SJCRH30 (cell line): ENCODE measurements at places on chromosomes 12 and 14. TPM values are rescaled to one million over a fixed set of nuclear protein-coding genes. Genes with fewer than 3 reads are reported as not detected.

Gene TAS2R31
- 1.5 and 2.7 TPM in 2 replicates for total RNA-seq

- no peak for DNase-seq
Observed at GRCh38 chr14:80762641-80763228, 178.8 kb downstream of the CEP128 start.

DNA sequence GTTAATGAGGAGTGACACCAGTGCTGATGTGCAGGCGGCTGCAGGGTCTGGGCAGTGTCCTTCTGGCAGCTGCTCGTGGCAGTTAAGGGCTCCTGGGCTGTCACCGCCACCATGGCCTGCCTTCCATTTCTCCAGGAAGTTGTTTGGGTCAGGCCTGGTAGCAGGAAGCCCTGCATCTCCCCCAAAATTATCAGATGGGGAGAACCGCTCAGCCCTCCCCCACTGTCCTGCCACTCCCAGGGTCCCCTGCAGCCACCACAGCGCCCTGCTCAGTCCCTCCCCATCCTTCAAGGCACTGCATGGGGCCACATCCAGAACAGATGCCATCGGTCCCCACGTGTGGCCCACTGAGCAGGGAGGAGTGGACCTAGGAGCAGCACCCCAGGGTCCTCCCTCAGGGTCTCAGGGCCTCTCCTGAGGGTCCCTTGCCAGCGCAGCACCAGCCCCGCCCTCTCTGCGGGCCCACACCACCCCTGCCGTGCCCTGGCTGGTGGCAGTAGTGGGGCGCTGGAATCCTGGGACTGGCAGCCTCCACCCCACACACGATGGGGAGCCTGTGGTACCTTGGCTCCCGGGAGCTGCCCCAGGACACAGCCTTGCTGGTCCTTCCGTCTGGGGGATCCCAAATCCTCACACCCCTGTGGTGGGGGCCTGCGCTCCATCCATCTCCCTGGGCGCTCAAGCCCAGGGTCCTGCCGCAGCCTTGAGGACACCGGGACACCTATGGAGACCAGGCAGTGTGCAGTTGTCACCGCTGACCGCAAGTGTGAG lies 10.3 kb upstream of the AMN start:
- no peak for DNase-seq

DNA sequence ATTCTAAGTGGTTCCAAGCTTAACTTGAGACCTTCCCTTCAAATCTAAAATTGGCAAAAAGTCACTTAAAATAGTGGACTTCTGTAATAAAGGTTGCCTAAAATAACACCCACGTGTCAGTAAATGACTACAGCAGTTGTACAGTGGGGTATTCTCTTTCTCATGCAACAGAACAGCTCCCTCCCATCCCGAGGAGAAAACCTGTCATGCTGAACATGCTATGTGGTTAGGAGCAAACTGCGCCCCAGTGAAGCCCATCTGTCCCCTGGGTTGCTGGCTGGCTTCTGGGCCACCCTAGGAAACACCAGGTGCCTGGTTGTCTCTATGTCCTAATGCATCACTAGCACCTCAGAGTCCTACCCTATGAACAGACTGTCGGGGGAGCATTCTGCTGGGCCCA lies 2.7 kb downstream of the BTBD6 start:
- no peak for DNase-seq

- DNase-seq = no peak
Observed at GRCh38 chr14:32666308-32666707, 272.4 kb upstream of the NPAS3 start.

DNA sequence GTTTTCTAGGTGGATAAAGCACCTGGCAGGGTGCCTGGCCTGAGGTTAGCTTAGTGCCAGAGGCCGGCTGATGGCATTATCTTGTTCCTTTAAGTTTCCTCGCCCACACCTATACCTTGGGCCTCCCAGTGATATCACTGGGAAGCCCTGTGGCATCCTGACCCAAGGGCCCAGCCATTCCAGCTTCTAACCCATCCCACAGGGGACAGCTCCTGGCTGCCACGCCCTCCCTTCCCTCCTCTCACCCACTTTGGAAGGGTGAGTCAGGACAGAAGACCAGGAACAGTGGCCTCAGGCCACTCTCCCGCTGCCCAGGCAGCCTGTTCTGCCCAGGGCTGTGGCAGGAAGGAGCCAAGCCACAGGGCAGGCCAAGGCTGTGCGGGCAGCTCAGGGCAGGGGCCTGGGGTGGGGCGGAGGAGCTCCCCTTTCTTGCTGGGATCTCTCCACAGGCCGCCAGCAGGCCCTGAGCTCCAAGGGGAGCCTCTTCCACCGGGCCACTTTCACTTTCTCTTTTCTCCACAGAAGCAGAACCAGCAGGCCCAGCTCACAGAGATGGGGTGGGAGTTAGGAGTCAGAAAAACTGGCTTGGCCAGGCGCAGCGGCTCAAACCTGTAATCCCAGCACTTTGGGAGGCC lies 75.1 kb downstream of the IRF2BPL start:
- DNase-seq = no peak

DNA sequence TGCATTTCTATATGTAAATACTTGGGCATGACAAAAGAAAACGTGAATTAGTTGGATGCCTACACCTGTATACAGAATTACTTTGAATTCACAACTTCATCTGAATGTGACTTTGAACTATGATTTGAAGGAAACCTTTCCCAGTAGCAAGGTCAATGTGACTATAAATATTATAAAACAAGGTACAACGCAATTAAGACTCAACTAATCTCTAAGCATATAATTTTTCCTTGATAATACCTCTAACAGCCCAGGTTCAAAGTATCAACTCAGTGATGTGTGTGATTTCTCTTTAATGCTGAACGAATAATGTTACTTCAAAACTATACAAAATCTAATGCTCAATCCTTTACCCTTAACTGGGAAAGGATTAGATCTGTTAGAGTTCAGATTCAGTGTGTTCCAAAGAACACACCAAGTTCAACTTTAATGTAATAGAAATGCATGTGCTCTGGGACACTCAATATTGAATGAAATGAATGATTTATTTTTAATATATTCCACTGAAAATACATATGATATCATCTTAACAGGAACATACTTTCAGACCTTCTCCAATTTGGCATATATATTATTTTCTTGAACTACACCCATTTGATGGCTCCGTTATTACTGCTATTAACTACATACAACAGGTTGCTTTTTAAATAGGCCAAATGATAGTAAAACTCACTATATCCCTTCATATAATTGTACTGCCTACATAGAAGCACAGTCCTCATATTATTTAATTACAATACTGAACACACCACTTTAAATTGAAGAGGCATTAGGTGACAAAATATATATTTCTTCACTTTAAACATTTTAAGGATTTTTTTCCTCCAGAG lies 40.1 kb upstream of the MTERF2 start:
- no peak for DNase-seq

GRCh38 chr14:55353686-55354467 lies 57.8 kb downstream of the ATG14 start:
- no peak for DNase-seq
